ENCODE measurements at places on chromosomes 16 and 17.

DNA sequence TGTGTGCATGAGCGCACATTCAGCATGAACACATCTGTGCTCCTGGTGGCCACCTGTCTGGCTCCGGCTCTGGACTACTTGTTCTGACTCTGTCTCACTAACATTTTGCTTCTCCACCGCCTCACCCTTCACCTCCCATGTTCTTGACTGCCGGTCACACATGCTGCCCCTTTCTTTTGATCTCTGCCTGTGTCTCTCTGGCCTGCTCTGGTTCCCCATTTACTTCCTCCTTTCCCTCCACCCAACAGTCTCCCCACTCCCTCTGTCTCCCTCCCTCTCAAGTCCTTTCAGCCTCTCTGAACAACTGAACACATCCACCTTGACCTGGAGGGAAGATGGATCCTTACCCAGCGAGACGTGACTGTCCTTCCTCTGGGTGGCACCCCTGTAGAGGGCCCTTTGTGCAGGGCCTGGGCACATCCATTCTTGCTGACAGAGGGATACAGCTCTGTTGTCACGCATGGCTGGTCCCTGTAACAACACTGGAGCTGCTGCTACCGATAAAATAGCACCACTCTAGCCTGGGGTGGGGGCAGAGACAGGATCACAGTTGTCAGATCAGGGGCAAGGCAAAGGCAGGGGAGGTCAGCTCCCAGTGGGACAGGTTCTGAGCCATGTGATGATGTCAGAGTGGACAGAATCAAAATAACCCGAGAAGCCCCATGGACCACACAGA is 11.0 kb downstream of the ZSCAN32 start:
- no peak for DNase-seq
- H3K4me1 ChIP-seq, result peaks cover 6% of the 10 kb centered on the region
- peaks cover 53% of the 10 kb centered on the region for H3K36me3 ChIP-seq
- H3K4me3 ChIP-seq, result no peak overlapping the region
- H3K27ac ChIP-seq, result no peak overlapping the region

DNA sequence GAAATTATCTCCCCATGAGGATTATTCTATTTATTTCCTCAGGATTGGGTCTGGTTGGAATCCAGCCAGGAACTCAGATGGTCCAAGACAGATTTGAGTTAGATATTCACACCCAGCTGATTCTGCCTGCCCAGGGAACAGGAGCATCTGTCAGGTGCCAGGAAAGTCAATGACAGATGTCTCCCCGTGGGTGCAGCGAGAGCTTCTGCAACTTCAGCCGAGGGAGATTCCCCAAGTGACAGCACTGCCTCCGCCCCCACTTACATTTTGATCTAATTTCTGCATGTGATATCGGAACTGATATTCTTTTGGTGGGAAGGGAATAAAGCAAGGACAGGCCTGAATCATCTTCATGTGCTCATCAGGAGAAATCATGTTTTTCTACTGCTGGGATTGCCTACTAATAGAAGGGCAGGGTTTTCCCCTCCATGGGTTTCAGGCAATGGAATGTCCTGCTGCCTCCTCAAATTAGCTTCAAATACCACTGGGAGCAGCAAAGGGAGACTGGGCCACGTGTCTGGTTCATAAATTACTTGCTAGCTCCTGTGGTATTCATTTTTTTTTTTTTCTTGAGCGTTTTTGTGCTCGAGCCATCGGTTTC is 15.7 kb upstream of the DHX8 start:
- H3K27ac ChIP-seq, result no peak overlapping the region
- no peaks in the 10 kb centered on the region for H3K36me3 ChIP-seq

- DNase-seq, result peak; percentile 69
- H3K27ac ChIP-seq, result no peak overlapping the region
- H3K4me1 ChIP-seq, result peaks cover 7% of the 10 kb centered on the region
- H3K4me3 ChIP-seq, result peak overlapping the region; percentile 56
- H3K36me3 ChIP-seq, result no peaks in the 10 kb centered on the region
Observed at GRCh38 chr17:48671697-48672171, 45.6 kb upstream of the HOXB9 start.

DNA sequence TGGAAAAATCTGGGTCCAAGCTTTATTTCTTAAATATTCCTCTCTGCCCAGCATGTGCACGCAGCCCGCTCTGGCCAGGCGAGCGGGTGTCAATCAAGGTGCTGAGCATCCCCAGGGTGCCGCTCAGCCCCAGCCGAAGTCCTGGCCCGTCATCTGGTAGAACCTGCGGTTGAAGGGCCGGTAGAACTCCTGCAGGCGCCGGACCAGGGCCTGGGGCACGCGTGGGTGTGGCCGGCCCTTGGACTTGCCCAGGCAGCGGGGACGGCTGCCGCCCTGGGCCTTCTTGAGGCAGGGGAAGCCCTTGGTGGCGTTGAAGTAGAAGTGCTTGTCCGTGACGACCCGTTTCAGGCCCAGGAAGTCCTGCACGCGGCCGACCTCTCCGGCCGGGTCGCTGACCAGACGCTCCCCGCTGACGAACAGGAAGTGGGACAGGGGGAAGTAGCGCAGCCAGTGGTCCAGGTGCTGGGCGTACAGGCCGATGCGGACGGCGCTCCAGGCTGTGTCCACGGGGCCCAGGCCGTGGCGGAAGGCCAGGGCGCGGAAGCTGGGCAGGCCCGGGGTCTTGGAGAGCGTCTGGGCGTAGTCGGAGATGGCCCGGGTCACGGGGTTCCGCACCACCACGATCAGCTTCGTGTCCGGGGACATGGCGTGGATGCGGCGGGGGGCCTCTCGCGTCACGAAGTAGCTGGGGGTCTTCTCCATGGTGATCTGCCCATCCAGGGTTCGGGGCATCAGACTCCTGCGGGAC is 6.6 kb downstream of the HS3ST6 start:
- H3K36me3 ChIP-seq, result no peaks in the 10 kb centered on the region
- no peaks in the 10 kb centered on the region for H3K4me1 ChIP-seq
- H3K4me3 ChIP-seq, result no peak overlapping the region

- DNase-seq, result peak; percentile 34
- H3K4me3 ChIP-seq, result peak overlapping the region; percentile 81
- no peaks in the 10 kb centered on the region for H3K27me3 ChIP-seq
- peaks cover 6% of the 10 kb centered on the region for H3K36me3 ChIP-seq
- H3K27ac ChIP-seq, result peak overlapping the region; percentile 66
- H3K4me1 ChIP-seq, result peaks cover 85% of the 10 kb centered on the region
Observed at GRCh38 chr17:74780443-74781238, 4.5 kb upstream of the NAT9 start.

DNA sequence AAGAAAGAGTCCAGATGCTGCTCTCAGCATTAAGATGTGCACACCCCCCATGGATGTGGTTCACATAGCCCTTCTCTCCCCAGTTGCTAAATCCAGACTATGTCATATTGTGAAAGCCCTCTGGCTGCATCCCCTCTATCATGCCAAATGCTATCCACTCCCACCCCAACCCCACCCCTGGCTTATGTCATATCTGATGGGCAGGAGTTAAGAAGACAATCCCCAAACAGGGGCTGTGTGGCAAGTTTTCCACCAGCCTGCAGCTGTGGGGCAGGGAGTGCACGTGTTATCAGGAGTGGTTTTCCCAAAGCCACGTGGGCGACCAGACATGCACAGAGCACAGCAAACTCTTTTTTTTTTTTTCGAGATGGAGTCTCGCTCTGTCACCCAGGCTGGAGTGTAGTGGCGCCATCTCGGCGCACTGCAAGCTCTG is 10.0 kb downstream of the FAM117A start:
- no peaks in the 10 kb centered on the region for H3K36me3 ChIP-seq
- no peaks in the 10 kb centered on the region for H3K27me3 ChIP-seq
- H3K27ac ChIP-seq, result no peak overlapping the region
- H3K4me1 ChIP-seq, result peaks cover 62% of the 10 kb centered on the region

GRCh38 chr16:23974223-23974622 is 138.4 kb downstream of the PRKCB start:
- no peaks in the 10 kb centered on the region for H3K27me3 ChIP-seq
- no peak overlapping the region for H3K4me3 ChIP-seq

DNA sequence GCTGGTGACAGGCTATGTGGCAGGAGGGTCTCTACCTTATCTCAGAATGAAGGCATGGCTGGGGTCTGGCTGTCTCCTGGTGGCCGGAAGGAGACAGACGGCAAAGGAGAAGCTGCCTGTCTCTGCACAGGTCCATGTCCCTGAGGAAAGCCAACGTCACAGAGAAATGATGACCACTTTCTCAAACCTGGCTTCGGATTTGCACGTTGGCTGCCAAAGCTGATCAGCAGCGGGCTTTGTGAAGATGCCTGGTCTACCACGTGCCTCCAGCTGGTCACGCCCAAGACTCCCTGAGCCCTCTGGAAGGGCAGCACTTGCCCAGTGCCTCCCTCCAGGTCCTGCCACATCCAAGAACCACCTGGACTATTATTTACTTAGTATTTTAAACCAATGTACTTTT is 8.4 kb downstream of the DEXI start:
- no peaks in the 10 kb centered on the region for H3K27me3 ChIP-seq
- peaks cover 63% of the 10 kb centered on the region for H3K4me1 ChIP-seq
- peaks cover 2% of the 10 kb centered on the region for H3K36me3 ChIP-seq
- no peak overlapping the region for H3K4me3 ChIP-seq
- H3K27ac ChIP-seq, result peak overlapping the region; percentile 63
- no peak for DNase-seq

DNA sequence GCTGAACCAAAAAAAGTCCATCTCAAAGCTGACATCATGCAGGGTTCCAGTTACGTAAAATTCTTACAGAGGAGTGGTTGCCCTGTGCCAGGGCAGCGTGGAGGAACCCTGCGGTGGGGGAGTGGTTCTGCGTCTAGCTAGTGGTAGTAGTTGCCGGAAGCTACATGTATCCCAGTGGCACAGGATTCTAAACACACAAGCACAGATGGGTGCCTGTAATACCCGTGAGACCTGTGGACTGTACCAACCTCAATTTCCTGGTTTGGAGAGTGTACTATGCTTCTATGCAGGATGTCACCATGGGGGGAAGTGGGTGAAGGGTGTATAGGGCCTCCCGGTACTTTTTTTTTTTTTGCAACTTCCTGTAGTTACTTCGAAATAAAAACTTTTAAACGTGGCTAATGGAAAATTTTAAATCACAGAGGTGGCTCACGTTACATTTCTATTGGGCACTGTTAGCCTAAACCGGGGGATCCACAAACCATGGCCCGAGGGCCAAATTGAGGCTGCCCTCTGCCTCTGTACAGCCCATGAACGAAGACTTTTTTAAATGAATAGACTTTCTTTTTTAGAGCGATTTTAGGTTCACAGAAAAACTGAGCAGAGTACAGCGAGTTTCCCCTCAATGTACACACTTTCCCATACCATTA is 38.5 kb downstream of the TBC1D16 start:
- peak overlapping the region; percentile 72 for H3K4me3 ChIP-seq
- peaks cover 10% of the 10 kb centered on the region for H3K36me3 ChIP-seq
- H3K27ac ChIP-seq, result peak overlapping the region; percentile 96

DNA sequence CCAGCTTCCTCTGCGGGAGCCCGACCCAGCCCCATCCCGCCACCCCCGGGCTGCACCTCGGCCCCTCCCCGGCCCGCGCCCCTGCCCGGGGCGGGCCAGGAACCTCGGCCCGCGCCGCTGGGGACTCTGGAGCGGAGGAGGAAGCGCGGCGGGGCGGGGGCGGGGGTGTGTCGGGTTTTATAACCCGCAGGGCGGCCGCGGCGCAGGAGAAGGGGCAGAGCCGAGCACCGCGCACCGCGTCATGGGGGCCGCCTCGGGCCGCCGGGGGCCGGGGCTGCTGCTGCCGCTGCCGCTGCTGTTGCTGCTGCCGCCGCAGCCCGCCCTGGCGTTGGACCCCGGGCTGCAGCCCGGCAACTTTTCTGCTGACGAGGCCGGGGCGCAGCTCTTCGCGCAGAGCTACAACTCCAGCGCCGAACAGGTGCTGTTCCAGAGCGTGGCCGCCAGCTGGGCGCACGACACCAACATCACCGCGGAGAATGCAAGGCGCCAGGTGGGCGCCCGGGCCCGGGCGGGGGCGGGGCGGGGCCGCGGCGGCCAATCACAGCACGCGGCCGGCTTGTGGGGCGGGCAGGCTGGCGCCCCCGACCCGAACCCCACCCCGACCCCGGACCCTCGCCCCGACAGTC is at the start of gene ACE:
Gene ACE, plus strand, starts transcription at position 208 of the 626 bp plus-strand sequence. Its CDS starts 34 bp downstream, at position 242.
- H3K27me3 ChIP-seq, result peaks cover 34% of the 10 kb centered on the region
- peaks cover 9% of the 10 kb centered on the region for H3K4me1 ChIP-seq
- no peaks in the 10 kb centered on the region for H3K36me3 ChIP-seq
- peak within 1 kb of the TSS; percentile 84 for H3K4me3 ChIP-seq
- DNase-seq, result peak; percentile 46

DNA sequence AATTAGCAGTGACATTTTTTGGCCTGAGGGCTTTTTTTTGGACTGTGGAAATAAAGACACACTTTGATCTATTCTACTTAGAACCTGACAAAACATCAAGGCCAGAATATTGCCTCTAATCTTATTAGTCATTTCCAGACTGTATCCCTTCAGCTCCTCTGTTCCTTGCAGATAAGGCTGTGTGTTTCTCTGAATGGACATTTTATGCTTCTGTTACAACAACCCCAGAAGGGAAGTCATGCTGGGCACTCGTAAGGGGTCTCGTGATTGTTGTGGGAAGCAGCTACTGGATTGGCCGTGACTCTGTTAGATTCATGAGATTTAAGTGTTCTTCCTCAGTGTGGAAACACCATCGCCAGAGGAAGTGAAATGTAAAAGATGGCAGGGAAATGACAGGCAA is 31.6 kb upstream of the HS3ST2 start:
- DNase-seq, result no peak
- no peaks in the 10 kb centered on the region for H3K36me3 ChIP-seq
- H3K4me3 ChIP-seq, result no peak overlapping the region
- peaks cover 14% of the 10 kb centered on the region for H3K27me3 ChIP-seq
- H3K27ac ChIP-seq, result no peak overlapping the region
- H3K4me1 ChIP-seq, result no peaks in the 10 kb centered on the region

GRCh38 chr16:79158337-79158736 is 442.2 kb downstream of the MAF start:
- no peak overlapping the region for H3K4me3 ChIP-seq
- no peaks in the 10 kb centered on the region for H3K36me3 ChIP-seq
- no peak overlapping the region for H3K27ac ChIP-seq
- DNase-seq, result no peak
- H3K4me1 ChIP-seq, result peaks cover 31% of the 10 kb centered on the region

DNA sequence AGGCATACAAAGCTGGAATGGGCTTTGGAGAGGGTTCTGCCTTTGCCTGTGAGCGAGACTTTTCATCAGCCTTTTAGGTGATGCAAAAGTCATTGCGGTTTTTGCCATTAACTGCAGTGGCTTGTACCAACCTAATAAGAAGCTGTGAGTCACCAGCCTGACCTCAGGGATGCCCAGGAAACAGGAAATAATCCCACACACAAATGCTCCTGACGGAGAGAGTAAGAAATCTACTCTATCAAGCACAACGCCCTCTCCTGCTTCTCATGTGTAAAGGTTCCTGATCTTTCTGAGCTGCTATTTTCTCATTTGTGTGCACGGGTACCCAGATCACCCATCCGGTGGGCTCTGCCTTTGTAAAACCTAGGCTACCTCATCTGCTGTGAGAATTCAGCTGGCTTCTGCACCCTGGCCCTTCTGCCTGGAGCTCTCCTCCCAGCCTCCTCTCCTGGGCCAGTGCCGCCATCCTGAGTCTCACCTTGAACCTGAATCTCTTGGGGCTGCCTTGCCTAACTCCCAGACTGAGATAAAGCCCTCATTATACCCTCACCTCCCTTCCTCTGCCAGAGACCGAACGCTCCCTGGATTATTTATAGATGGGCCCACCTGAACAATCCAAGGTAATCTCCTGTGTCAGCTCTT is 299.7 kb downstream of the C16orf95 start:
- no peak for DNase-seq
- H3K27ac ChIP-seq, result no peak overlapping the region
- H3K36me3 ChIP-seq, result no peaks in the 10 kb centered on the region

GRCh38 chr17:82345151-82345976 is 11.8 kb upstream of the SECTM1 start:
- peaks cover 6% of the 10 kb centered on the region for H3K27me3 ChIP-seq
- no peaks in the 10 kb centered on the region for H3K36me3 ChIP-seq
- H3K27ac ChIP-seq, result no peak overlapping the region
- DNase-seq, result no peak
